ENCODE measurements at places on chromosomes 1 and 21.
A peak's percentile ranks its signal among the peaks of the same experiment; 100 is the strongest.

- DNase-seq = no peak
Measured at GRCh38 chr1:240508201-240508600, 103.8 kb downstream of the GREM2 start.

- DNase-seq = no peak
Measured at GRCh38 chr1:185041742-185042141, 3.6 kb upstream of the RNF2 start.

DNA sequence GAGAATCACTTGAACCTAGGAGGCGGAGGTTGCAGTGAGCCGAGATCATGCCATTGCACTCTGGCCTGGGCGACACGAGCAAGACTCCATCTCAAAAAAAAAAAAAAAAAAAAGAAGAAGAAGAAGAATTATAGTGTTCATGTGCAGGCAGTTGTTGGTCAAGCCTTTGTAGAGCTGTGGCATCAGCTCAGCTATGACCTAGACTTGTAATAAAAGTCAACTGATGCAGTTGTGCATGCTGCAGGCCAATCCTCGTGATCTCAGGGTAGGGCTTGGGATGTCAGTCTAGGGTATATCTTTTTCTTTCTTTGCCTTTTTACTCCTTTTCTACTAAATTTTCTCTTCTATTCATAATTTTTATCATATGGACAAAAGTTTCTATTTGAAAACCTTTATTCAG is 76.2 kb downstream of the C1orf21 start:
- no peak for DNase-seq

DNA sequence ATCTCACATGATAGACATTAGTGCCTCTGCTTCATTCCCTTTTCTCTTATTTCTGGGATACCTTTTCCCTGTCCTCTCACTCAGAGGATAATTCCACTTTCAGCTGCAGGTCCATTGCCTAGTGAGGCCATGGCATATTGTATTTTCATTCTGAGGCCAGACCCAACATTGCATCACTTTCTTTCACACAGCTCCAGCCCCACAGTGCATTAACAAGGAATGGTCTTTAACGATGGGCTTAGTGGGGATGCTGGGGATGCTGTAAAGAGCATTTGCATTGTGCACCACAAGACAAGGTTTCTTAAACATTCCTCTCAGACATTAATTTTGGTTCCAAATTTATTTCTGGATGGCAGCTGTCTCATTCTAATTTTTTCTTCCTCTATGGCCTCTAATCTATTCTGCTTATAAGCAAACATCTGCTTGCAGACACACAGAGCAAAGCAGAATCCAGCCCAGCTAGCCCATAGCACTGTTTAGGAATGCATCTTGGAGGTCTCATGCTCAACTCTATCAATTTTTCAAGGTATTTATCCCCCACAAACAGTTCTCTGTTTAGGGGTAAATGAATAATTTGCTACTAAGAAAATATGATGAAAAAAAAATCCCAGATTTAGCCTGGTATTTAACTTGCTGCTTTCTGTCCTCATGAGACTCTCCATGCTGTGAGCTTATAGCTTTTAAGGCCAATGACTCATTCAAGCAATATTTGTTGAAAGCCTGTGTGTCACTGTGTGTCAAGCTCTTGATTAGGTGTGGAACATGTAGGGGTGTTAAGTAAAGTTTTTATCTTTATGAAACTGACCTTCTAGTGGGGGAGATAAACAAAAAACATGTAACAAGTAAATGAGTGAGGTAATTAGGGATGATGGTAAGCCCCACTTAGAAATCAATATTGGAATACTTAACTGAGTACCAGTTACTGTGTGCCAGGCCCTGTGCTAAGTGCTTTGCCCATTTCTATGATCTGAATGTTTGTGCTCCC is 44.5 kb upstream of the CCDC190 start:
- peak; percentile 86 for DNase-seq

- DNase-seq = no peak
Measured at GRCh38 chr1:227958617-227959324, 11.0 kb upstream of the WNT9A start.

DNA sequence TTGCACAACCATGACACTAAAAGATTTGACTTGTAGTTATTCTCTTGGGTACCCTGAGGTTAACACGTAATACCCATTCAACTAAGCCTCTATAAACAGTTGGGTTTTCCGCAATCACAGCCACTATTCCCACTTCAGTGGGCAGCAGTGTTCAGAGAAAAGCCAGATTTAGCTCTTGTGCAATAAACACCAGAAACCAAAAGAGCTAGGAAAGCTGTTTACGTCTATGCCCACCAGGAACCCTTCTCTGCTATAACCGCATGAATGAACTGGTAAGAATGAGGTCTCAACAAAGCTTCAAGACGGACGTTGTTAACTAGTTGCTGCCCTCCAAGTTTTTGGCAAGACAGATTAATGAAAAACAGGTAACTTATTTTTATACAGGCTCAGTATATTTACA is 101.3 kb downstream of the SLC45A1 start:
- DNase-seq = no peak

Data from A172 (cell line).